ENCODE measurements at places on chromosomes 6 and 20. TPM values are rescaled to one million over a fixed set of nuclear protein-coding genes. Genes with fewer than 3 reads are reported as not detected.

DNA sequence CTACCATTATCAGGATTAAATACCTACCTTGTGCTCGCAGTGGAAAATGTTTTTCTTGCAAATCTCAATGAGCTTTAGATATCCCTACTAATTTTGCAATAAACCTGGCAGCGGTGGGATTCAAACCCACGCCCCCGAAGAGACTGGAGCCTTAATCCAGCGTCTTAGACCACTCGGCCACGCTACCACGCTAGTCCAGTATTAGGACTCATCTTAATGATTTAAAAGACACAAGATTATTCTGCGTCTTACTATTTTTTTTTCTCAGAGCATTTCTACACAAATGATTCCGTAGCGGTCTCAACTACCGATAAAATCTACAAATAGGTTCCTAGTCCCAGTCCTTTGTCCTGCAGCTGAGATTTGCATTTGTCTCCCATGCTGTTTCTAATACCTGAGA, 35.2 kb upstream of the ZSCAN23 start:
- DNase-seq, result no peak

- DNase-seq, result no peak
These were observed 681 bp downstream of the DIDO1 start for GRCh38 chr20:62925420-62926228.

Gene SLC26A8
- not detected for total RNA-seq

- DNase-seq, result no peak
These were observed 337.4 kb downstream of the GRIK2 start for GRCh38 chr6:101730954-101731353.

Gene SLC22A3
- 1.6 TPM for total RNA-seq

Data from heart left ventricle (tissue), 16 donors.